ENCODE measurements at places on chromosomes 11 and 22.

DNA sequence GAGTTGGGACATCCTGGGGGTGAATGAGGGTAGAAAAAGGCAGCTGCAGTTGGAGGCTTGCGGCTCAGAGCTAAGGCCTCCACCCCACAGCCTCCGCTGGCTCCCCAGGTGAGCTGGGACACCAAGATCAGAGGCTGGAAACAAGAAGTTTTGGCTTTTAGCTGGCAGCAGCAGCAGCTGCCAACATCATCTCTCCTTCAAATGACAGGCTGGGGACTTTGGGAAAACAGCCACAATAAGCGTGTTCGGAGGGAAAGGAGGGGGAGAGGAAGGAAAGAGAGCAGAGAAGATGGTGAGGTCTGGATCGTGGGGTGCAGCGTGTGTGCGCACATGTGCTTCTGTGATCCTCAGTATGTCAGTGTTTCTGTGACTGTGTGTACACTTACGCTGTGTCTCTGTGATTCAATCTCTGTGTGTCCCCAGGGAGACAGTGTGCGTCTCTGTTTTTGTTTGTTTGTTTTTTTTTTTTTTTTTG lies 62.0 kb upstream of the RASD2 start:
- no peak for DNase-seq

- DNase-seq = no peak
Measured at GRCh38 chr22:21707677-21708076, 27.9 kb downstream of the YPEL1 start.

DNA sequence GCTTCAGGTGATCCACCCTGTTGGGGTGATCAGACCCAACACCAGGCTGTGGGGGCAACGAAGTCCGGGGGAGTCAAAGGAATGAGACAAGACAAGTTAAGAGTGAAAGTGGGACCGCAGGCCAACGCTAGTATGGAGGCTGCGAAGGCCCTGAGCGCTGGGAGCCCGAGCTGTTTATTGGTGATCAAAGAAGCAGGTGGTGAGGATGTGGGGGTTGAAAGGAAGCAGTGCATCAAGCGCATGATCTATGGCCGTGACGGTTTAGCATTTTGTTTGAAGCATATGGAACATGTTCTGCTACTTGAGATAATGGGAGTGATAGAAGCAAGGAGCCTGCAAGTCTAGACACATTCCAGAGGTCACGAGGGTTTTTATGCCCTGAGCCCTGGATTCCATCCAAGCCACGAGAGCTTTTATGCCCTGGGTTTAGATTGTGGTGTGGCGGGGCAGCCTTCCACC lies 49.5 kb downstream of the MCHR1 start:
- DNase-seq = no peak

DNA sequence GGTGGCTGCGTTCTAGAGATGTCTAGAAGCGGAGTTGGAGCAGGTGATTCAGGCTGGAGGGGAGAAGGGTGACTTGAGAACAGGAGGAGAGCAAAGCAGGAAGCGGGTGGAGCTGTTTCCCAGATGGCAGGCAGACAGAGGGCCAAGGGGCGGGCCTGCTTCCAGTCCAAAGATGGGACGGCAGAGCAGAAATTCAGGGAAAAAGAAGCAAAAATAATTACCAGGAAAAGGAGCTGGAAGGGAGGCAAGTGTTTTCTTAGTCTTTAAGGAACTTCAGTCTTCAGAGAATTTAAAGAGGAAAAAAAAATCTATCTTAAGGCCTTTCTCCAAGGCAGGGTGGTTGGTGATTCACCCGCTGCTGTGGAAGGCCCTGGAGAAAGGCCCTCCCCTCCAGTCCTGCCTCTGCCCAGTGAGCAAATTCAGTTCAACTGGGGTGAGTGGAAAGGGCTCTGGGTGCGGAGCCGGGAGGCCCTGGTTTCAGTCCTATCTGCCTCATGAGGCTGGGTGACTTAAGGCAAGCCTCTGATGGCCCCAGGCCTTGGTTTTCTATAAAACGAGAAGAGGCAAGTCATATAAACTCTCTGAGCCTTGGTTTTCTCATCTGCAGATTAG lies 4.5 kb upstream of the CREB3L1 start:
- peak; percentile 48 for DNase-seq

- no peak for DNase-seq
Measured at GRCh38 chr11:68092411-68092810, 28.8 kb downstream of the CHKA start.

GRCh38 chr11:68053117-68053516 lies 14.3 kb downstream of the TCIRG1 start:
- DNase-seq = no peak

GRCh38 chr11:86021377-86021776 lies 47.5 kb downstream of the PICALM start:
- DNase-seq = no peak

DNA sequence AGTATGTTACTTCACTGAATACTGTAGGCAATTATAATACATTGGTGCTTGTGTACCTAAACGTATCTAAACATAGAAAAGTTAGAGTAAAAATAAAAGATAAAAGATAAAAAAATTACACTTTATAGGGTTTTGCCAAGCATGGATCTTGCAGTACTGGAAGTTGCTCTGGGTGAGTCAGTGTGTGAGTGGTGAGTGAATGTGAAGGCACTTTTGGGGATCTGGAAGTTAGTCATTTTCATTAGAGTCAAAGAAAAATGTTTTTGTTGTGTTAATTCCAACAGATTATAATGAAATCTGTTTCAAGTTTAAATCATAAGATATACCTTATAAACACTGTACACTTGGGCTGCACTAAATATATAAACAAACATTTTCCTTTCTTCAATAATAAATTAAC lies 3.3 kb downstream of the SLC22A25 start:
- no peak for DNase-seq

DNA sequence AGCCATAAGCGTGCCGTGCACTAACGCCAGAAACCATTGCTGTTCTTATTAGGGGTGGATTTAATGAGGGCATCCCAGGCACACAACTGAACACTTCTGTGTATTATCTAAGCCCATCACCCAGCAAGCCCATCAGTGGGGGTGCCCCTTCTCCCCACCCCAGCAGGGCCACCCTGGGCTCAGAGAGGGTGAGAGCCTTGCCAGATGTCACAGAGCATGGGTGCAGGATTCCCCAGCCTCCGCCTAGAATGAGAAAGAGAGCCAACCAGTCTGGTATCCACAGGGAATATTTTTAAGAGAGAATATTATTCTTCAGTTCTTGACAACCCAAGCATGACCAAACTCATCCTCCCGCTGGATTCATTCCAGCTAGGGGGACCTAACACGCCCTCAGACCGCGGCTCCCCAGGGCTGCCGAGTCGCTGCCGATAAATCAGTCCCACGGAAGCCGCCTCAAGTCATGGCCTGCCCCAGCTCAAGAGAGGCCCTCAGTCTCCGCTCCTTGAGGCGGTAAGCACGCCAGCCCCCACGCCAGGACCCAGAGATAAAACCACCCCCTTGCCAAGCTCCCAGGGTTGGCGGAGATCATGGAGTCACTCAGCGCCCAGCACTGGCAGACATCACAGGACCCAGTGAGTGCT lies 47.2 kb downstream of the MN1 start:
- DNase-seq = peak; percentile 49

DNA sequence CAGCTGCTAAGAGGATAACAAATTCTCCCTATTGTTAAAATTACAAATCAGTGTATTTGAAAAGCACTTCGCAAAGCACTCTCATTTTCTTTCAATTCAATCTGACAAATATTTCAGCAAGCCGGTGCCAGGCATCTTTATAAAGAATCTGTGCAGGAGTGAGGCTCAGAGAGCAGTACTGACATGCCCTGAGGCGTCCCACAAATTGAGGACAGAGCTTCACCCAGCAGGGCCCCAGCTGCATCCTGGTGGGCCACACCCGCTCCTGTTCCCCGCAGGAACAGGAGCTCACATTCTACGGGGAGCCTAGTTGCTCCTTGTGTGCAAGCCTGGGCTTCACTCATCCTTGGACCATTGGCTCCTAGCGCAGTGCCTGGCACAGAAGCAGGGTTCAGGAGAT lies 60.9 kb upstream of the EIF3D start:
- no peak for DNase-seq

DNA sequence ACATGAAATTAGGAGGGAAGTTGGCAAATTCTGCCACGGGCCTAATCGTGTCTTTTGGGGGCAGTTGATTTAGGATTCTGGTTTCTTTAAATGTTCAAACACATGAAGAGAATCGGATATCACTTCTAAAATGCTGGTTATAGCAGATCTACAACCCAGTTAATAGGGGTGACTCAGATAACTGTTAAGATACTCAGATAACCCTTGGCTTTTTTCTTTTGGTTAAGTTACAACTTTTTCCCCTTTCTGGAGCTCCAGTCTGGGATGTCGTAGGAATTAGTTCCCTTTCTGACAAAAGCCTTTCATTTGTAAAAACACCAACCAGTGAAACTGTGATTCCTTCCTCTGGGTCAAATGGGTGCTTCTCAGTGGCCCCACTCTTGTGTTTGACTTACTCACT lies 976 bp downstream of the DEPDC7 start:
- no peak for DNase-seq

- DNase-seq = no peak
Measured at GRCh38 chr11:62315431-62315830, 16.6 kb upstream of the SCGB1D4 start.

All from RCC 7860 (cell line).